Naive B cell (primary cell): ENCODE measurements at places on chromosomes 7 and 10.

GRCh38 chr10:17125206-17125893, 4.3 kb downstream of the CUBN start:
- H3K4me1 ChIP-seq = no peaks in the 10 kb centered on the region
- H3K27ac ChIP-seq = no peak overlapping the region
- H3K27me3 ChIP-seq = no peaks in the 10 kb centered on the region

- no peaks in the 10 kb centered on the region for H3K27me3 ChIP-seq
- DNase-seq = no peak
- H3K4me3 ChIP-seq = no peak overlapping the region
- H3K36me3 ChIP-seq = no peaks in the 10 kb centered on the region
- H3K4me1 ChIP-seq = no peaks in the 10 kb centered on the region
- no peak overlapping the region for H3K27ac ChIP-seq
Observed at GRCh38 chr7:133502972-133503371, 250.1 kb downstream of the EXOC4 start.

- no peaks in the 10 kb centered on the region for H3K27me3 ChIP-seq
- no peaks in the 10 kb centered on the region for H3K4me1 ChIP-seq
- no peaks in the 10 kb centered on the region for H3K36me3 ChIP-seq
- H3K4me3 ChIP-seq = no peak overlapping the region
- DNase-seq = no peak
Observed at GRCh38 chr7:125871431-125871830, 941.8 kb upstream of the POT1 start.

- no peak overlapping the region for H3K27ac ChIP-seq
- DNase-seq = no peak
- H3K36me3 ChIP-seq = no peaks in the 10 kb centered on the region
- H3K4me1 ChIP-seq = peaks cover 7% of the 10 kb centered on the region
- H3K4me3 ChIP-seq = peak overlapping the region; percentile 80
Observed at GRCh38 chr10:35637462-35637861, 4.6 kb downstream of the FZD8 start.

- H3K4me3 ChIP-seq = peak overlapping the region; percentile 79
- peaks cover 46% of the 10 kb centered on the region for H3K4me1 ChIP-seq
- H3K27me3 ChIP-seq = peaks cover 51% of the 10 kb centered on the region
- peaks cover 30% of the 10 kb centered on the region for H3K36me3 ChIP-seq
Observed at GRCh38 chr7:101164071-101164840, 1.1 kb downstream of the VGF start.

DNA sequence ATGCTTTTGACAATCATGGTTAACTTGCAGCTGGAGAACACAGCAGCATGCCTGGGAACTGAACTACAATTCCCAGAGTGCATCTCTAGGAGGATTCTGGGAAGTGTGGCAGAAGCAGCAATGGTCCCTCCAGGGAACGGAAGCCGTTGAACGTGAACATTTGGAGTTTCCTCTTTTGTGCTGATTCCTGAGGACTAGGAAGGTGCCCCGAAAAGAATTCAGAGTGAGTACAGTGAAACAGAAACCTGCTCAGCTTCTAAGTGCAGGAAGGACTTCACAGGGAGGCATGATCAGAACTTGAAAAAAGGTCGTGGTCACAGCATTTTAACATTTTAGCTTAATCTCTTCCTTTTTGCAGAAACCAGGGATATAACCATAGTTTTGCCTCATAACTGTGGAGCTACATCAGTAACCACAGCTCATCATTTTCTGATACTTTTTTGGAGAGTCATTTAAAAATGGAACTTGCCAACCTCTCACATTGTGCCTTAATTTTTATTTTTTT, at the start of gene NUDT13:
NUDT13 (plus strand) TSS at position 111 of the 505 bp plus-strand sequence. CDS start 3,911 bp downstream, outside the sequence.
- H3K27me3 ChIP-seq = no peaks in the 10 kb centered on the region
- H3K27ac ChIP-seq = peak within 1 kb of the TSS; percentile 75
- peaks cover 18% of the 10 kb centered on the region for H3K4me1 ChIP-seq
- DNase-seq = peak; percentile 57
- peaks cover 9% of the 10 kb centered on the region for H3K36me3 ChIP-seq

GRCh38 chr7:31019509-31019908, 32.6 kb upstream of the ADCYAP1R1 start:
- DNase-seq = no peak
- H3K27me3 ChIP-seq = peaks cover 11% of the 10 kb centered on the region
- H3K4me1 ChIP-seq = no peaks in the 10 kb centered on the region
- H3K4me3 ChIP-seq = no peak overlapping the region
- H3K36me3 ChIP-seq = no peaks in the 10 kb centered on the region

- H3K36me3 ChIP-seq = no peaks in the 10 kb centered on the region
- no peak for DNase-seq
- no peak overlapping the region for H3K4me3 ChIP-seq
- H3K27me3 ChIP-seq = no peaks in the 10 kb centered on the region
Observed at GRCh38 chr7:84482476-84482875, 287.9 kb upstream of the SEMA3A start.

DNA sequence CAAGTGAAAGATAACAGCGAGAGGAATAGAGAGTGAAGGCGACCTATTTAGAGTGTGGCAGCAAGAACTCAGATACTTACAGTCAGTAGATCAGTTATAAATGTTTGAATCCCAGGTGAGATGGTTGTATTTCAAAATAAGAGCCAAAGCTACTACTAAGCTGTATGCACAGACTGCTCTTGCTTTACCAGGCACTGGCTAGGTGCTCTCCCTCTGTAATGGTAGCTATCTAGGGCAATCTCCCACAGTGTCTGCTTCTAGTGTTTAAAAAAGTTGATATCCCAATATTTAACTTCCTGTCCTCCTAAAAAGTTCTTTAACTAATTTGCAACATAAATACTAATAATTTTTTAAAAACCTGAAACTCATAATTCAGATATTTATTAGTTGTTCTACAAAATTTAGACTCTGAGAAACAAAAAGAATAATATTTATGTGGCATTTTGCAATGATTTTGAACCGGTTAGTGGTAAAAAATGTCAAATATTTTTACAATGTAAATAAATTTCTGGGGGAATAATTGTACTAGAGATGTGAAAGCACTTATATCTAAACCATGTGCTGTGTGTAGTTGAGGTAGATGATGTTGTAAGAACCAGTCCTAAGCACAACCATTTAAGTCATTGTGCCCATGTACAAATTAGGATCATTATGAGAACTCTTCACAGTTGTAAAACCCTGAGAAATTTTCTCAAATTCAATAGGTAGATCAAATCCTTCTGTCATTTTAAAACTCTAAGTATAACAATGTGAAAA, 349.3 kb upstream of the SEMA3D start:
- H3K36me3 ChIP-seq = no peaks in the 10 kb centered on the region
- H3K27me3 ChIP-seq = no peaks in the 10 kb centered on the region
- no peak overlapping the region for H3K4me3 ChIP-seq
- H3K27ac ChIP-seq = no peak overlapping the region
- DNase-seq = no peak

DNA sequence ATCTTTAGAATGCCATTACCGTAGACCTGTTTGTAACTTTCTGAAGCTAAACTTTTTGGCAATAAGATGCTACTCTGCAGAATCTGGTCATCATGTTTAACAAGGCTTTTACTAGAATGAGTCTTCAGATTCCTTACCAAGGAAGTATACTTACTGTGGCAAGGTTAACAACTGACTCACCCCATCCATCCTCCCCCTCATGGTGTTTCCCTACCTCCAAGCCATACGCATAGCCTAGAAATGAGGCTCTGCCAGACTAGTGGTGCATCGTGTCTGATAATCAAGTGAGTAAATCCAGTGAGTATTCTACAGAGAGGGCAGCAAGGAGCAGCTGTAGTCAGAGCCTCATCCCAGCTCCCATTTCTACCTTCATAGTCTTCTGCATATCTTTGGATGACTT, 223.6 kb downstream of the IPMK start:
- H3K36me3 ChIP-seq = no peaks in the 10 kb centered on the region
- H3K4me1 ChIP-seq = no peaks in the 10 kb centered on the region

DNA sequence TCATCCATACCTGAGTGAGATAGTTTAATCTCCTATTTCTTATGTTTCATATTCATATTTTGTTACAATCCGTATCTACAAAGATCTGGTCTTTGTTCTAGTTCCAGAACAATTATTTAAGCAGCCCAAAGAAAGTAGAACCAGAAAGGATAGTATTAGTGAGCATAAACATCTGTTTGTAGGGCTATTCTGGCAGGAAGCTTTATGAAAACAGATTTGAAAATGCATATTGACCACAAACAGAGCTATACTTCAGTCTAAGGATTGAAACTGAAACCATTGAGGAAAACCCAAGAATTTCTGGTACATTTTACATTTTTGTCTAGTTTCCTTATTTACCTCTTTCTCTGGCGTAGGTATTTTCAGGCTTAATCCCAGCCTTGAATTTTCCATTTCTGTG, 28.1 kb downstream of the LRGUK start:
- no peak for DNase-seq
- no peaks in the 10 kb centered on the region for H3K36me3 ChIP-seq
- no peak overlapping the region for H3K27ac ChIP-seq
- H3K4me3 ChIP-seq = no peak overlapping the region
- H3K4me1 ChIP-seq = no peaks in the 10 kb centered on the region

DNA sequence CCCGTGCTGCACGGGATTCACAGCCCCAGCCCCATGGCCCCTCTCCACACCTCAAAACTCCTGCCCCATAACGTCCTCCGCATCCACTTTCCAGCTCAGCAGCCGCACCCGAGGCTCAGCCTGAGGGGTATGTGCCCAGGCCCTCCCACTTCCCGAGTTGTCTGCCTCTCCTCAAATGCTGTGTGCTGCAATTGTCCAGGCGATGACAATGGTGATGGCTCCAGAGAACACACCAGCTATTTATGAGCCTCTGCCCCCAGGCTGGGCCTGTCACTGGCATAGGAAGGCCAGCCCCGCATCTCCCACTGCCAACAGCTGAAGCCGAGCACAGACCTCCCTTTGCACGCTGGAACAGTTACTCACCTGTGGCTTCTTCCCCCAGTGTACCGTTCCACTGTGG, 2.4 kb upstream of the LDB3 start:
- H3K36me3 ChIP-seq = no peaks in the 10 kb centered on the region
- no peak overlapping the region for H3K4me3 ChIP-seq
- no peaks in the 10 kb centered on the region for H3K27me3 ChIP-seq
- peaks cover 6% of the 10 kb centered on the region for H3K4me1 ChIP-seq
- no peak overlapping the region for H3K27ac ChIP-seq

- H3K4me1 ChIP-seq = peaks cover 39% of the 10 kb centered on the region
- H3K27me3 ChIP-seq = no peaks in the 10 kb centered on the region
- H3K36me3 ChIP-seq = peaks cover 19% of the 10 kb centered on the region
- DNase-seq = no peak
Observed at GRCh38 chr10:12241810-12242529, 46.0 kb downstream of the CDC123 start.

DNA sequence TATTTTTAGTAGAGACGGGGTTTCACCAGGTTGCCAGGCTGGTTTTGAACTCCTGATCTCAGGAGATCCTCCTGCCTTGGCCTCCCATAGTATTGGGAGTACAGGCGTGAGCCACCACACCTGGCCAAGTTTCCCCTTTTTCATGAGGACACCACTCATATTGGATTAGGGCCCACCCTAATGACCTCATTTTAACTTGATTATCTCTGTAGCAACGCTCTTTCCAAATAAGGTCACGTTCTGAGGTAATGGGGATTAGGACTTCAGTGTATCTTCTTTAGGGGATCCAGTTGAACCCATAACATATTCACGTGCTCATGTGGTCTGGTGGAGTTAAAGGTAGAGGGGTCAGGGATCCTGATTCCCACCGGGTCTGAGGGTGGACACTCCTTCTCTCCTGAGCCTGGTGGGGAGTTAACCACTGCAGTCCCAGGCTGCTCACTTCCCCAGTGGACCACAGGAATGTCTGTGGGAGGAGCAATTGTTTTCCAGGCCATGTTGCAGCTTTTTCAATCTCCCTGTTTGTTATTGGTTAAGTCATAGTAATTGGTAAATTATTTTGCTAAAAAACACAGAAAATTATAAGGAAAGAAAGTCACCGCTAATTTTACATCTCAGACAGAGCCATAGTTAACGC, 130.5 kb downstream of the GRK5 start:
- no peak for DNase-seq
- peaks cover 32% of the 10 kb centered on the region for H3K4me1 ChIP-seq
- H3K4me3 ChIP-seq = no peak overlapping the region
- H3K27me3 ChIP-seq = no peaks in the 10 kb centered on the region

DNA sequence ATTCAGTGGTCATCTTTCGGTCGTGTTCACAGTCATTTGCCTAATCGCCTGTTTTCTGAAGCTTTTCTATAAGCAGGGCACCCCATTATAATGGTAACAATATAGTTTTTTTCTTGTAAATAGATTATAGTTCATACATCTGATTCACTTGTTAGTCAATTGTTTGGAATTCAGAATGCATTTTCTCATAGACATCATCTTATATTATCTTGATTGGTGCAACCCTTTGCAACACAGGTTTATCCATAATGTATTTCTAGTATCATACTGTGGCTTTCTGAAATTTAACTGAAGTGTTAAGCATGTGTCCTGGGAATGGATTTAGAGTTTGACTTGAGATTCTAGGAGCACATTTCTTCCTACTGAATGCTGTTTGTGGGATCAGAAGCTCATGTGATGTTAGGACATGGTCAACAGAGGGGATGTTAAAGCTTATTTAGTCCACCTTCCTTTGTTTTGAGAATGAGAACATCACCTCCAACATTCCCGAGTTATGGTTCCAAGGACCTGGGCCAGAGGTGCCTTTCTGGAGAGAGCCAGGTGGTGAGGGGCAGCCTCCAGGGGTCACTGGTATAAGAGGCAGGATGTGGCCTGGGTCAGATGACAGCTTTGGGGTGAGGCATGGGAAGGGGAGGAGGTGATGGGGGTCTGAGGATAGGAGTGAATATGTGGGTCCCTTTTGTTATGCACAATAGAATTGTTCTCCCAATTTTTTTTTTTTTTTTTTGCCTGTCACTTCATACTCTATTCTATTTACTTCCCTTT, 415.6 kb downstream of the EXOC4 start:
- no peak for DNase-seq
- no peak overlapping the region for H3K4me3 ChIP-seq
- H3K27me3 ChIP-seq = no peaks in the 10 kb centered on the region
- H3K27ac ChIP-seq = no peak overlapping the region

GRCh38 chr7:157952841-157953645, 616.2 kb downstream of the DNAJB6 start:
- H3K27ac ChIP-seq = no peak overlapping the region
- no peaks in the 10 kb centered on the region for H3K4me1 ChIP-seq
- H3K27me3 ChIP-seq = peaks cover 2% of the 10 kb centered on the region
- H3K4me3 ChIP-seq = no peak overlapping the region
- no peak for DNase-seq
